Stimulated activated naive CD4-positive, alpha-beta T cell treated with Interleukin-2 at 50 U/mL for 16 hours (primary cell): ENCODE measurements at places on chromosomes 12 and 14.
A peak's percentile ranks its signal among the peaks of the same experiment; 100 is the strongest.

DNA sequence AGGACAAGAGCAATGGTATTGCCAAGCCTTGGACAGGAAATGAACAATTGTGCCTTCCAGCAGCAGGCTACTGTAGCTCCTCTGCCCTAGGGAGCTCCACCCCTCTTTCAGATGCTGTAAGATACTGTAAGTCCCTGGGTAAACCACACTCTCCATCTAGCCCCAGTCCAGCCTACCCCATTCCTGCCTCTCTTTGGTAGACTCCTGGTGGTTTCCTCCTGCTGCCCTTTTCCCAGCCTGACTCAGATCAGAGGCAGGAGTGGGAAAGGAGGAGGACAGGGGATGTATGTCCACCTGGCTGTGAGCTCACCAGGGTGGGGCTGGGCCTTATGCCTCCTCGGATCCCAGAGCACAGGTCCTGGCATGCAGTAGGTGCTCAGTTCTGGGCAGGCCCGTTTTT is 174.6 kb downstream of the ESRRB start:
- no peak for DNase-seq

DNA sequence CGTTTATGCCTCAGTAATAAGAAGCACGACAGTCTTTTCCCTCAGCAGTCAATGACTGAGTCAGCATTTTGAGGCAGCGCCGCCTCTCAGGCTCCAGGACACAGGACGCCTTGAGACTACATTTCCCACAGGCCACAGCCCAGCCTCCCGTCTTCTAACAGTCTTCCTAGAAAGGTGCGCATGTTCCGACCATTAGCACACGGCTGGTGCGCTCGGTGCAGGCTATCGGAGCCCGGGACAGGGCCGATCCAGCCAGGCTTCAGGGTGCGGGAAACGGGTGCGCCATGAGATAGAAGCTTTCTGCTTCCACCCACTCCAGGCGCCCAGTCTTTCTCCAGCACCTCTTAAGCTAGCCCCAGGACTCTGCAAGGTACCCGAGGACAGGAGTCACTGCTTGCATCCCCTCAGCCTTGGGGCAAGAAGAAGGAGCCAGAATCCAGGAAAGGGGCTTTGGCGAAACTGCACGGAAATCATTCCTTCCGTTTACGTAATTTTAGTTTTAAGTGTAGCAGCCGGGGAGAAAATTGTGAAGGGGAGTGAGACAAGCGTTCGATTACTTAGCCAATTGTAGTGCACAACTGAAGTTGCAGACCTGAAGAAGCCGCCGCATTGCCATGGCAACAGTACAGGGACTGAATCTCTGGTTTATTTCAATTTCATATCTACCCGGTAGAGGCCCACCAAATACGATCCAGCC is 54.0 kb downstream of the ZNF641 start:
- DNase-seq: peak; percentile 10

DNA sequence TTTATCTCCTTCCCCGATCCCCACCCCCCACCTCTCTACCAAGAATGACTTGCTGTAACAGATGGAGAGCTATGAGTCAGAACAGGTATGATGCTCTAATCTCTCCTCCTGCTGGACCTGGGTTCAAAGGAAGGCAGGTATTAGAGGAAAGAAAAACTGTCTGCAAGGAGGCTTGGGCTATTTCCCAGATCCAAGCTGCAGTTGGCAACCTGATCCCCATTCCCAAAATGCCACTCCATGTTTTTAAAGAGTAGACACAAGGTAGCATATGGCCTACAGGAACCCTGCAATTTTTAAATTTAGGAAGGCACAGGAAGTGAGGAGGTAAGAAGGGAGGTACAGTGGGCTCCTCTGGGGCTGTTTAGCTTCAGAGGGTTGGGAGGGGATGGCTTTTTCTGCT is 33.0 kb downstream of the SRRM4 start:
- no peak for DNase-seq

DNA sequence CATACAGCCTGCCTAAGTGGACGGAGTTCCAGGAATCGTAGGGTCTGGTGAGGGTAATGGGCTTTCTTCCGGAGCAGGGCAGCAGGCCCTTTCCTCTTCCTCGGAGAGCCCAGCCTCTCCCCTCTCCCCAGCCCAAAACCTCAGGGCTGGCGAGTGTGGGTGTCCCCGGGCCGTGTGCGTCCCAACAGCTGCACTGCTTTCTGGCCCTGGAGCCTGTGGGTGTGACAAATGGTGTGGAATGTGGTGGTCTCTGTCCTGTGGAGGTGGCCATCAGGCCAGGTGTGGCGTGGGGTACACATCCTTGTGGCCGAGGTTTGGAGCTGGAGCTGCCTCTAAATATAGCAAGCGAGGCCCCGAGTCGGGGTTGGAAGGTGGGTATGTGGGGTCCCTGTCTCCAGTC is 8.5 kb downstream of the ORAI1 start:
- DNase-seq: no peak

DNA sequence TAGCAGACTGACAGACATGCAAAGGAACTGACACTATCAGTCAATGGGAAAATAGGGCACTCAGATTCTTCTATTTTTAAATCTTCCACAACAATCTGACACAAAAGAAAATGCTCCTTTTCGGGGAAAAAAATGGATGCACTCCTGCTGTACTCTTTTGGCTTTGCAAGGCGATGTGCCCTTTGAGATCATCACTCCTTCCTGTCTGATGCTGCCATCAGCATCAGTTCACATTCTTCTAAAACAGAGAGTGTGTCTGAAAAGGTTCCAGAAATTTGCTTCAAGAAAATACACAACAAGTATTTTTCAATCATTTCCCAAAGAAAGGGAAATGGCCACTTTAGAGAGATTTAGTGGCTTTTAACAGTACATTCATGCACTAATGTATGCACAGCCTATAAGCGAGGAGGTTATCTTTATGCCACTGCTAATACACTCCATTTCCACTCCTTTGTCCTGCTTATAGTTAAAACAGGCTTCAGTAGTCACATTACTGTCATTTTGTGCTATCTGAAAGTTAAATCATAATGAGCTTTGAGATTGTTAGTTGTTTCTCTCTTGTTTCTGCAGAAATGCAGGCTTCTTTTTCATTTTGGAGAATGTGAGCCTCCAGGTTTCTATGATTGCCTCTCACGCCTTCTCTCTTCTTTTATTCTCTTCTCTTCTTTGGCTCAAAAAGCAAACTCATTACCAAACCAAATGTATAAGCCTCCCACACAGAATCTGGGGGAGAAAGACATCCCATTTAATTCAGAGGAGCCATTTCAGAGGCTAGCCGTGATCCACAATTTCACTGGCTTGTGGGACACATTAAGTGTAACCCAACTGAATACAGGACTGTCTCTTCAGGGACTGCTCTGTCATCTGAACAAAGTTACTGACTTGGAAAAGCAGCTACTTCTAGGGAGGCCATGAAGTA is 110.9 kb upstream of the CCDC196 start:
- no peak for DNase-seq

DNA sequence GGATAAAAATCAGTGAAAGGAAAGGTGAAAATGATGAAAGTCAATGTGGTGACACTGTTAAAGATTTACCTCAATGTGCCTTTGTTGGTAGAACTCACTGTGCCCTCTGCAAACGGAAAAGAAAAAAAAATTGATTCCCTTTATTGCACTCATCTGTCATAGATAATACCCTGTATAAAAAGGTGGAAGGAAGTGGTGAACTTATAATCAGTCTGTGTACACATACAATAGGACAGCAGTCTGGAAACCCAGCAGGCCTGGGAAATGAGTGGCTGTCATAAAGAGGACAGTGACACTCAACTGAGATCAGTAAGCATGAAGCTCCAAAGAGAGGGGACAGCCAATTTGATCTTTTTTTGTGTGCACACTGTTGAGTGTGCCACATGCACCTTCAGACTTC is 364.7 kb downstream of the NOVA1 start:
- no peak for DNase-seq

- DNase-seq: no peak
Observed at GRCh38 chr12:122051231-122051876, 27.2 kb upstream of the MLXIP start.

DNA sequence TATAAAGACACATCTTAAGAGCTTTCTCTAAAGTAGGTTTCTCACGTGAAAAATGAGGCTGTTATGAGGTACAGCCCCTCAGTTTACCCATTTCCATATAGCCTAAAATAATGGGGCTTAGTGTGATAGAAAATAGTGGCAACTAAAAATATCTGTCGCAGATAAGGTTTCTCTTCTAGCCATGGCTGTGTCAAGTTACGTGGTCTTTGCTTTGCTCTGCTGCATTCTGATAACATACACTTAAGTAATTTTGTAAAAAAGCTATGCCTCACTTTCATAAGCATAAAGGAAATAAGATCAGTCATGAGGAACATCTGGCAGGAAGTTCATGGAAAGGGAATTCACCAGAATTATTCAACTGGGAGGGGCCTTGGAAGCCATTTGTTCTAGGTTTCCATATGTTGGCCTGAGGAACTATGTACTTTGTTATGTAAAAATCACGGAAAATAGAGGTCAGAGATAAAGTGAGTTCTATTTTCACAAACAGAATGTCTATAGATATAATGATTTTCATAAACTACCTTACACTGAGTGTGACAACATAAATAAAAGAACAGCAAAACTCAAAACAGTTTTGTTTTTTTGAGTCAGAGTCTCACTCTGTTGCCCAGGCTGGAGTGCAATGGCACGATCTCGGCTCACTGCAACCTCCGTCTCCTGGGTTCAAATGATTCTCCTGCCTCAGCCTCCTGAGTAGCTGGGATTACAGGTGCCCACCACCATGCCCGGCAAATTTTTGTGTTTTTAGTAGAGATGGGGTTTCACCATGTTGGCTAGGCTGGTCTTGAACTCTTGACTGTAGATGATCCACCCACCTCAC is 195.6 kb upstream of the KRR1 start:
- DNase-seq: no peak
